ENCODE measurements at places on chromosomes 12 and 14. TPM values are rescaled to one million over a fixed set of nuclear protein-coding genes. Genes with fewer than 3 reads are reported as not detected.

Gene PTPRO
- total RNA-seq = 0.46 TPM

Gene CSAD
- 25.9 TPM for total RNA-seq

Gene CLEC2B
- total RNA-seq = 47.2 TPM

Gene OLR1
- total RNA-seq = 0.74 TPM

Gene HHIPL1
- 2.4 TPM for total RNA-seq

Gene TSHR
- total RNA-seq = not detected

Gene RTL1
- not detected for total RNA-seq

Gene PZP
- not detected for total RNA-seq

Gene HOXC13
- not detected for total RNA-seq

Gene ACOT6
- not detected for total RNA-seq

Gene ARHGAP9
- 4.9 TPM for total RNA-seq

Gene NR1H4
- total RNA-seq = 22.4 TPM

Gene SLC10A1
- total RNA-seq = not detected

Gene KRT75
- total RNA-seq = 0.08 TPM

- H3K4me1 ChIP-seq = no peaks in the 10 kb centered on the region
- DNase-seq = no peak
- H3K4me3 ChIP-seq = no peak overlapping the region
- H3K27me3 ChIP-seq = no peaks in the 10 kb centered on the region
- no peak overlapping the region for H3K27ac ChIP-seq
Measured at GRCh38 chr14:74867673-74868072, 8.3 kb downstream of the PROX2 start.

- no peak overlapping the region for H3K4me3 ChIP-seq
- H3K27ac ChIP-seq = no peak overlapping the region
- no peaks in the 10 kb centered on the region for H3K36me3 ChIP-seq
- no peaks in the 10 kb centered on the region for H3K27me3 ChIP-seq
Measured at GRCh38 chr12:113299619-113300237, 35.2 kb downstream of the SLC8B1 start.

GRCh38 chr14:50335389-50335788 is 23.3 kb downstream of the DMAC2L start:
- H3K4me1 ChIP-seq = peaks cover 24% of the 10 kb centered on the region
- no peaks in the 10 kb centered on the region for H3K36me3 ChIP-seq
- no peak overlapping the region for H3K4me3 ChIP-seq
- DNase-seq = no peak

DNA sequence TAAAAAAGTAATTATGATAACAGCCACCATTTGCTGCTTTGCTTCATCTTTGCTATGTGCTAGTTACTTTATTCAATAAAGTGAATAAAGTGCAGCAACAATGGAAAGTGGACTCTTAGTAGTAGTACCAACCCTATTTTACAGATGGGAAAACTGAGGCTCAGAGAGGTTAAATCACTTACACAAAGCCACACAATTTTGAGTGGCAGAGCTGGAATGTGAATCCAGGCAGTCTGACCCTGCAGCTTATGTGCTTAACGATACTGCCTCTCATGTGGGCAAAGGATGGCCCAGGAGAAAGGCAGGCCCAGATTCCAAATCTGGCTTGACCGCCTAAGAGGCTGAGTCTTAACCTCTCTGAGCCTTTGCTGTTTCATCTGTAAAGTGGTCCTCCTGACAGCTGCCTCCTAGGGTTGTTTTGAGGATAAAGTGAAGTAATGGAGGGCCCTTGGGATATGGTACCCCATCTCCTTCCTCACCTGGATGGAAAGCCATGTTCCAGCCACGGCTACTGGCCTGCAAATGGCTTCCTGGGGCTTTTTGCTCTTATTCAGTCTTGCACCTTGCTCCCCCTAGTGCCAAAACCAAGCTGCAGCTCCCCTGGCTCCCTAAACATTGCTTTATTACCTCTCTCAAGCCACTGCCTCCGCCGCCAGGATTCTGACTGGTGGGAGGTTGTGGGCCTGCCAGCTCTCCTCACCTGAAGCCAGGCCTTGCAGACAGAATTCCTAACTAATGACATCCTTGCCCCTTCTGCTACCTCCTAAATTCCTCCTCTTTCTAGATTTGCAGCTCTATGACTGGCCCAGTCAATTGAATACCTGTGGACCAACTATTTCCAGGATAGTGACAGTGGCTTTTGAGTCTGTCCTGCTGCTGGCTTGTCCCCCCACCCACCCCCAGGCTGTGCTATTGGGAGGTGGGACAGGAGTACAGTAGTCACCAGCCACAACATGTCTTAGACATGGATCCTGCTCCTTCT is 283.3 kb upstream of the PWP1 start:
- H3K4me1 ChIP-seq = no peaks in the 10 kb centered on the region
- H3K36me3 ChIP-seq = no peaks in the 10 kb centered on the region
- no peak for DNase-seq
- no peak overlapping the region for H3K27ac ChIP-seq
- no peak overlapping the region for H3K4me3 ChIP-seq

DNA sequence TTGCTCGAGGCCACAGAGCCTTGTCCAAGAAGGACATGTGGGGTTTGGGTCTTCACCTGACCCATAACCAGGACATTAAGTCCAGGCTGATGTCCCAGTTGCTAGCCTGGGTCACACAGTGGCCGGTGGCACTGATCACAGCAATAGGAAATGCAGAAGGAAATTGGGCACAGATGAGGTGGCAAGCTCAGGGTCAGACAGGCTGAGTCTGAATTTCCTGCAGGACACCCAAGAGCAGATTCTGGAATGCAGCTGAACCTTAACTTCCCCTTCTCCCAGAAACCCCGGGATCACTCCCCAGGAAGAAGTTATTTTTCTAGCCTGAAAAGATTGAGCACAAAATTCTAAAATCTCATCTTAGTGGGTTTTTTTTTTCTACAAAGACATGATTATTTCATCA is 199.9 kb downstream of the KSR2 start:
- no peaks in the 10 kb centered on the region for H3K4me1 ChIP-seq
- H3K27me3 ChIP-seq = no peaks in the 10 kb centered on the region
- H3K36me3 ChIP-seq = no peaks in the 10 kb centered on the region
- H3K27ac ChIP-seq = no peak overlapping the region

DNA sequence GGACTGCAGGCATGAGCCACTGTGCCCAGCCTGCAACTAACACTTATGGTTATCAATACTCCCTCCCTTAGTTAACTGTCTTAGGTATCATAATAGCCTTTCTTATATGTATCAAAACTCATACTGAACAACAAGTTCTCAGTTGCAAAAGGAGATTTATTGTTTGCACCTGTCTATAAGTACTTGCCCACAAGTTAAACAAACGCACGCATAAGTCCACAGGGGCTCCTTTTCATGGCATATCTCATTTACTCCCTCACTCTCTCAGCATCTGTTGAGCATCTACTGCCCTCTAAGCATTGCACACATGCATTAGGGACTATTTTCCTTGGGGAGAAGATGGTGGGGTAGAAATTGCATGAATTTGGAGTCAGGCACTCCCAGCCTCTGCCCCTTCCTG is 46.7 kb upstream of the CORO1C start:
- no peak overlapping the region for H3K4me3 ChIP-seq
- no peaks in the 10 kb centered on the region for H3K27me3 ChIP-seq
- no peak overlapping the region for H3K27ac ChIP-seq
- peaks cover 15% of the 10 kb centered on the region for H3K4me1 ChIP-seq
- DNase-seq = no peak
- H3K36me3 ChIP-seq = no peaks in the 10 kb centered on the region

DNA sequence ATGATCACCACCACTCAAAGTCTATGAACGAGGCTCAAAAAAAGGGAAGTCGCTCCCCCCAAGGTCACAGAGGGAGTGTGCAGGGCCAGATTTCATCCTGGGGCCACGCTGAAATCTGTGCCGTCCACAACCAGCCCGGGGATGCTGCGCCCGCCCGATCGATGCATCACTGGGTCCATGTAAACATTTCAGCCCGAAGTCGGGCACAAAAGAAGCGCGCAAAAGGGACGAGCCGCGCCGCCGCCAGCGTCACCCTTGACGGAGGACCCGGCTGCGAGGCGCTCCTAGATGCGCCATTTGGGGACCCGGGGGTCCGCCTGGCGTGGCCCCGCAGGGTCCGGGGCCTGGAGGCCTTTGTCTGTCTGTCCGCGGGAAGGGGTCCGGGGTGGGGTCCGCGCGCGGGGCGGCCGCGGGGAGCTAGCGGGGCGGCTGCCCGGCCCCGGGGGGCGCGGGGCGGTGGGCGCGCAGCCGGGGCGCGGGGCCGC is 503 bp downstream of the FBXO21 start:
- peaks cover 3% of the 10 kb centered on the region for H3K4me1 ChIP-seq
- H3K4me3 ChIP-seq = peak overlapping the region; percentile 68
- peak; percentile 63 for DNase-seq
- H3K36me3 ChIP-seq = no peaks in the 10 kb centered on the region
- H3K27me3 ChIP-seq = no peaks in the 10 kb centered on the region

- H3K27me3 ChIP-seq = no peaks in the 10 kb centered on the region
- no peak overlapping the region for H3K4me3 ChIP-seq
- H3K4me1 ChIP-seq = peaks cover 2% of the 10 kb centered on the region
- H3K36me3 ChIP-seq = no peaks in the 10 kb centered on the region
- H3K27ac ChIP-seq = no peak overlapping the region
Measured at GRCh38 chr12:100164153-100164704, 21.6 kb upstream of the BLTP3B start.

DNA sequence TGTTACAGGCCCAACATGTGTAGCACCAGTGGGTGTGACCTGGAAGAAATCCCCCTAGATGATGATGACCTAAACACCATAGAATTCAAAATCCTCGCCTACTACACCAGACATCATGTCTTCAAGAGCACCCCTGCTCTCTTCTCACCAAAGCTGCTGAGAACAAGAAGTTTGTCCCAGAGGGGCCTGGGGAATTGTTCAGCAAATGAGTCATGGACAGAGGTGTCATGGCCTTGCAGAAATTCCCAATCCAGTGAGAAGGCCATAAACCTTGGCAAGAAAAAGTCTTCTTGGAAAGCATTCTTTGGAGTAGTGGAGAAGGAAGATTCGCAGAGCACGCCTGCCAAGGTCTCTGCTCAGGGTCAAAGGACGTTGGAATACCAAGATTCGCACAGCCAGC is 8.6 kb downstream of the BCL2L14 start:
- no peak overlapping the region for H3K4me3 ChIP-seq
- H3K27me3 ChIP-seq = no peaks in the 10 kb centered on the region
- no peak overlapping the region for H3K27ac ChIP-seq
- H3K36me3 ChIP-seq = no peaks in the 10 kb centered on the region
- DNase-seq = no peak

GRCh38 chr12:64912516-64913255 is 88.2 kb downstream of the TBC1D30 start:
- DNase-seq = peak; percentile 37
- no peaks in the 10 kb centered on the region for H3K36me3 ChIP-seq
- no peak overlapping the region for H3K27ac ChIP-seq
- peaks cover 2% of the 10 kb centered on the region for H3K4me1 ChIP-seq

- H3K27ac ChIP-seq = no peak overlapping the region
- H3K27me3 ChIP-seq = no peaks in the 10 kb centered on the region
- no peaks in the 10 kb centered on the region for H3K36me3 ChIP-seq
- DNase-seq = no peak
- H3K4me3 ChIP-seq = no peak overlapping the region
Measured at GRCh38 chr12:121561009-121561395, 19.8 kb downstream of the KDM2B start.

- no peaks in the 10 kb centered on the region for H3K27me3 ChIP-seq
- no peaks in the 10 kb centered on the region for H3K4me1 ChIP-seq
- H3K36me3 ChIP-seq = no peaks in the 10 kb centered on the region
- no peak overlapping the region for H3K4me3 ChIP-seq
Measured at GRCh38 chr12:2664721-2665577, 129.8 kb upstream of the FKBP4 start.

- H3K27ac ChIP-seq = no peak overlapping the region
- no peaks in the 10 kb centered on the region for H3K36me3 ChIP-seq
- H3K4me3 ChIP-seq = no peak overlapping the region
- H3K27me3 ChIP-seq = no peaks in the 10 kb centered on the region
- no peaks in the 10 kb centered on the region for H3K4me1 ChIP-seq
Measured at GRCh38 chr14:49679271-49679670, 8.7 kb downstream of the POLE2 start.

DNA sequence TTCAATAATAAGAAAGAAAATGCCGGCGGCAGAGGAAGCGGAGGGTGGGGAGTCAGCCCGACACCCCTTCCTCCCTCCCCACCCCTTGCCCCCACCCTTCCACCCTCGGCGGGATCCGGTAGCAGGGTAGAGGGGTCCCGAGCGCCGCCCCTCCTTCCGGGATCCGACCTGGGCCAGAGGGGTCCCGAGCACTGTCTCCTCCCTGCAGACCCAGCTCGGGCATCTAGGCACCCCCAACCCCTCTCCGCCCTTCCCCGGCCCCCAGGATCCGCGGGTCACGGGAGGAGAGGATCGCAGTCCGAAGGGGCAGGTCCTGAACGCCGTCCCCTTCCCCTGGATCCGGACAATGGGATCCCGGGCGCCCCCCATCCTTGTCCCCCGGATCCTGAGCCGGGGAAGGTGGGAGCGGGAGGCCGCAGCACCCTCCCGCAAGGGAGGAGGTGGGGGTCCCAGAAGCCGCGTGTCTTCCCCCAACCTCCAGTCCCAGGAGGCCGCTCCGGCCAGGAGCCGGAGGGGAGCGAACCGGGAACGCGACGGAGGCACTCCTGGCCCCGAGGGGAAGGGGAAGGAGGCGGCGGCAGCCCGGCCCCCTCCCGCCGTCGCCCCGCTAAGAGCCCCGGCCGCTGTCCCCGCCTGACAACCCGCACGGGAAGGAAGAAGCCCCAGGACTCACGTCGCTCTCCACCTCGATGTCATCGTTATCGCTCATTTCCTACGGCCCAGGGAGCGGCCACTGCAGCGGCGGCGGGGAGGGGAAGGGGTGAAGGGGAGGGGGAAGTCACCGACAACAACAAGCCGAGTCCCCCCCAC is 481 bp downstream of the MAX start:
- H3K36me3 ChIP-seq = no peaks in the 10 kb centered on the region
- peak; percentile 61 for DNase-seq
- peak overlapping the region; percentile 37 for H3K27ac ChIP-seq
- H3K27me3 ChIP-seq = no peaks in the 10 kb centered on the region
- peaks cover 12% of the 10 kb centered on the region for H3K4me1 ChIP-seq
- peak overlapping the region; percentile 86 for H3K4me3 ChIP-seq

DNA sequence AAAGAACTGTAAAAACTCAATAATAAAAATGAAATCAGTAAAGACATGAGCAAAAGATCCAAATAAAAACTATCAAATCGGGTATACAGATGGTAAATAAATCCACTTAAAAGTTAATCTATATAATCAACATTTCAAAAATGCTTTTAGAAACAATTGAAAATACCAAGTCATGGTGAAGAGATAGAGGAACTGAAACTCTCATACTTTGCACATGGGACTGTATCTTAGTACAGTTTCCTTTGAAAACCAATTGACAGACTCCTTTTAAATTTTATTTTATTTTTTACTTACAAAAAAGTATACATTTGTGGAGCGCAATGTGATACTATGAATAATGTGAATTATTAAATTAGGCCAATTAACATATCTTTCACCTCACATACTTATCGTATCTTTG is 98.6 kb upstream of the FAR2 start:
- no peak for DNase-seq
- H3K4me3 ChIP-seq = no peak overlapping the region
- H3K27me3 ChIP-seq = no peaks in the 10 kb centered on the region
- H3K4me1 ChIP-seq = no peaks in the 10 kb centered on the region
- H3K36me3 ChIP-seq = no peaks in the 10 kb centered on the region

Measured in ovary (tissue), 10 donors.